ENCODE measurements at places on chromosomes 2 and 18. TPM values are rescaled to one million over a fixed set of nuclear protein-coding genes. Genes with fewer than 3 reads are reported as not detected.

DNA sequence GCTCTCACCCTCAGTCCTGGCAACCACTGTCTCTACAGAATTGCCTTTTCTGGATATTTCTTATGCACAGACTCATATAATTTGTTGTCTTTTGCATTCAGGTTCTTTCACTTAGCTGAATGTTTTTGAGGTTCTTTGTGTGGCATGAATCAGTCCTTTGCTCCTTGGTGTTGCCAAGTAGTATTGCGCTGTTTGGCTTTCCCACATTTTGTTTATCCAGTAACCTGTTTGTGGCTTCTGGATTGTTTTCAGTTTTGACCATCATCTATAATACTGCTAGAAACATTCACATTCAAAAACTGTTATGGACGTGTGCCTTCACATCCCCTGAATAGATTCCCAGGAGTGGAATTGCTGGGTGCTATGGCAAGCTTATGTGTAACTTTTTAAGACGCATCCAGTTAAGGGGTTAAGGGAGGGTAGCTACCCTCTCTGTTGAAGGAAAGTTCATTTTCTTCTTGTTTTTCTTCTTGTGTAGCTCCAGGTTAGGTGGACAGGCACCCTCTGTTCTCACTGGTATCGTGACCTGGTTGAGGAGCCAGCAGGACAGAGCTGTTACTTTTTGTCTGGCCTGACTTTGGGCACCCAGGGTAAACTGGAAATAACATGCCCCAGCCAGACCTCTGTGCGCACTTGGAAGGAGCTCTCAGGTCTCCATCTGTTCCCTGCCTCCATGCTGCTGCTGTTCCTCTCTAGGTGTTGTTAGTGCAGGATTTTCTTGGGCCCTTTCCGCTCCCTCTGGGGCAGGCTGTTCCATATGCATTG lies 29.6 kb downstream of the ARHGAP25 start:
- no peak for DNase-seq

DNA sequence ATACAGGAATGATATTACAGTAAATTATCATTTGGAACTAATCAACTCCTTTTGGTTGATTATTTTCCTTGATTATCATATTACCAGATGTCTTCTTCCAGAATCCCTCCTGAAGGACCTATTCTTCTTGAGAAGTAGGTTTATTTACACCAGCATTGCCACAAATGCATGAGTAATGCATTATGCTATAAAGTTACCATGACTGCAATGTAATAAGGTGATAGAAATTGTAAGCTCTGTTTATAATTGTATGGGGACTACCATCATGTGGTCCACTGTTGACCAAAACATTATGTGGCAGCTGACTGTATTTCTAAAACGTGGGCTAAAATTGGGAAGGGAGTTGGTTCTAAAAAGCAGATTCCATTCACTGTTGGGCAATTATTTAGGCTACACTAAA lies 602.2 kb downstream of the NYAP2 start:
- DNase-seq: no peak

DNA sequence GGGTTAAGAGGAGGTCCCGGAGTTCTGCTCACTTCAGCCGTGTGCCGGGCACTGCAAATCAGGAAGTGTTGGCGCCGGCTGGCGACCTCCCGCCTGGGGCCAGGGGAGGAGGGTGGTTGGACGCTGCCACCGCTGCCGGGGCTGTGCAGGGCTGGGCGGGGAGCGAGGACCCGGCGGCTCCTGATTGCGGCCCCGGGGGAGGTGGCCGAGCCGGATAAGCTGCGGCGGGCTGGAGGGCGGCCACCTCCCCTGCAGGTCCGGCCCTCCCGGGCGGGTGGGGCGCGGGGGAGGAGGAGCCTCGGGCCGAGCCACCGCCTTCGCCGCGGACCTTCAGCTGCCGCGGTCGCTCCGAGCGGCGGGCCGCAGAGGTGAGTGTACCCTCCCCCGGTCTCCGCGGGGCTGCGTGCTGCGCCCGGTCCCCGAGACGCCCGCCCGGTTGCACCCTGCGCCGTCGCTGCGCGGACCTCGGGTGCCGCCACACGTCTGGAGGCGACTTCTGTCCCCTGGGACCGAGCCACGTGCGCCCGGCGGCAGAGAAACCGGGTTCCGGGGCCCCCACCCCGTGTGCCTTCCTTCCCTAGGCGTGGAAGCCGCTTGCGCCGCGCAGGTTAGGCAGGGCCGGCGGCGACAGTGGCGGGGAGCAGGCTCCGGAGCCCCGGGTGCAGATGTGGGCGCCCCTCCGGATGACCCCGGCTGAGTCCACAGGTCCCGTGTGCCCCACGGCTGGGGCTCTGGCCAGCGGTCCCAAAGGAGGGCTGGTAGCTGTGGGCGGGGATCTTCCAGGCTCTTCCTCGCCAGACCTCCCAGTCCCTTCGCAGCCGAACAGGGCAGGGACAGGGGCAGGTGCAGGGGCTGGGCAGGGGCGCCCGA lies at the start of gene STEAP3:
Gene STEAP3 (plus strand): TSS at position 314 of the 870 bp plus-strand sequence. CDS start 7,179 bp downstream, outside the sequence.
- peak; percentile 85 for DNase-seq

GRCh38 chr18:9726175-9726574 lies 18.1 kb downstream of the RAB31 start:
- DNase-seq: peak; percentile 56

DNA sequence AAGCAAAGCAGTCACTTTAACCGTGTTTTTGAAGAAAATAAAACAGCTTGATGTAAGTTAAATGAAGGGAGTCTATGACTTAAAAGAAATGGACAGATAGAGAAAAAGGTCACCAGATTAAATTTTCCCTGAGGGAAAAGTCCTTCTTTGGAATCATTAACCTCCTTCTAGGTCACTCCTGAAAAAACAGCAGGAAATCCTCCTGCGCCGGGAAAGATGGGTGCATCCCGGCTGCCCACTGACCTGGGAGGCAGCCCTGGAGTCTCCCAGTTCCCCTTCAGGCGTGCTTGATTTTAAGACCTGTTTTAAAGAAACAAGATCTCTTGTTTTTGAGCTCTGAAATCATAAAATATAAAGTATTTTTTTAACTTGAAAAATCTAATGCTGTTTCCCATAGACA lies 18.4 kb upstream of the ZNF521 start:
- no peak for DNase-seq

GRCh38 chr2:25301453-25302352 lies 40.0 kb downstream of the DNMT3A start:
- DNase-seq: peak; percentile 90

DNA sequence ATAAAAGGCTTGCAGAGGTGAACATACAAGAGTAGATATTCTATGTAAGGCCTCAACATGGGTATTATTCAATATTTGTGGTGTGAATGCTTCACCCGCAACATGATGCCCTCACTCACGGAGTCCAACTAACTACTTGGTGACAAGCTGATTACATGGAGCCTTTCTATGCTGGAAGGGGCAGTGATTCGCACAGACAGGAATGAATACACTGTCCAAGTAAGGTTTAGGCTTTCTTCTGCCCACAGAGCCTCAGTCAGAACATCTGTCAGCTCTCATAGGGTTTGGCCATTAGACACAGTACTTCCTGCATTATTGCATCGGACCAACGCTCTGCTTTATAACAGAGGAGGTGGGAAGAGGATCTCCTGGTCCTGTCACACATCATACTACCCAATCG lies 80.3 kb upstream of the SLC35G4 start:
- DNase-seq: peak; percentile 50

DNA sequence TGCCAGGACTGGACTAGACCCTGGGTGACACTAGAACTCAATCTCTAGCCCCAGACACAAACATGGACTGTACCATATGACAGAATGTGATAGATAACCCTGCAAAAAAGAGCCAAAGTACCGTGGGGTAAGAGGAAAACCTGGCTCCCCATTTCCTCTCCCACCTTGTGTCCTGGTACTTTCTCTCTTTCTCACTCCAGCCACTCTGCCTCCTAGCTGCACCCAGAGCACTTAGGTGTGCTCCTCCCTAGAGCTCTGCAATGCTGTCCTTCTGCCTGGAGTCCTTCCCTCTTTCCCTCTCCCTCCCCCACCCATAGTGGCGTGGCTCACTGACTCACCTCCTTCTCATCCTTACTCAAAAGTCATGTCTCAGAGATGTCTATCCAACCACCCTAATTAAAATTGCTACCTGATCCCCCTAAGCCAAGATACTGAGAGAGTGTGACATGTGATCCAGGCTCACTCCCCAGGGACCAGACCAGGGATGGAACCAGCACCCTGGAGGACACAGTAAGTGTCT lies 171.3 kb downstream of the LOXHD1 start:
- DNase-seq: no peak

GRCh38 chr2:27379836-27380625 lies 503 bp downstream of the ZNF513 start:
- peak; percentile 60 for DNase-seq

DNA sequence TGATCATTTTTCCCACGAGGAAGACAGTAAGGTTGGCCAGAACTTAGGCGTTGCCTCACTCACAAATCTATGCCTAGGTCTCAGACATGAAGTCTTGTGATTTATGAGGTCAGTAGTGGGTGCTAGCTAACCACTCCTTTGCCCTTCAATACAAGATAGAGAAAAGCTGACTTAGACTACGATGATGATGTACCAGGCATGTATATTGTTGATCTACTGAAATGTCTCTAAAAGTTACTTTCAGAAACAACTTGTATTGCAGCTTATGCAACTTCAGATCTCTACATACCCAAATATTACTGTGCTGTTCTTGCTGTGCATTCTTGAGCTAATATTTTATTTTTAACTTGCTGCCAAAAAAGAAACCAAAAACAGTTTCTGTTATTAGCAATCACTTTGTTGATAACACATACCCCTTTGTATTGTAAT lies 30.6 kb downstream of the MAPRE2 start:
- DNase-seq: no peak

GRCh38 chr2:4219571-4219970 lies 516.2 kb downstream of the DCDC2C start:
- DNase-seq: no peak

DNA sequence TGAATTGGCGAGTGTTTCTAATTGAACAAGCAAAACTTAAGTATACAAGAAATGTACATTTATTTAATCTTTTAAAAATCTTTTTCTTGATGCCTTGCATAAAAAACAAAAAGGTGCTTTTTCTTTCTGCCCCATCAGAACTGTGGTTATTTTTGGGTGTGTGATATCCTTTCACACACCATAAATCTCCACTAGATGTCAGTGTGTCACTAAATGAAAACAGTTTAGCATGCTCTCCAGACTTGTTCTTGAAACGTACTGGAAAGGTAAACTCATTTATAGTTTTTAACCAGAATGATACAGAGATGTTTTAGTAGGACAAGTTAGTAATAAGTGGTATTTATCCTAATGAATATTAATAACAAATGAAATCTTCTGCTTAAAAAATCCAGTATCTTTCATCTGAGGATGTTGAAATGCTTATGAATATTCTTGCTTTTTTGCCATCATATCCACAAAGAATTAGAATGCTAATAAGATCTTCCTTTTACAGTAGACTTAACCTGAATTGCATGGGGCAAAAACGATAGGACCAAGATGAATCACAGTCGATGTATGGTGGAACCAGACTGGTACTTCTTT lies 96.8 kb downstream of the UBE2E3 start:
- DNase-seq: peak; percentile 67

GRCh38 chr2:105537466-105537865 lies 138.6 kb upstream of the FHL2 start:
- DNase-seq: no peak

GRCh38 chr2:240996834-240997140 lies 1.6 kb upstream of the SNED1 start:
- no peak for DNase-seq

DNA sequence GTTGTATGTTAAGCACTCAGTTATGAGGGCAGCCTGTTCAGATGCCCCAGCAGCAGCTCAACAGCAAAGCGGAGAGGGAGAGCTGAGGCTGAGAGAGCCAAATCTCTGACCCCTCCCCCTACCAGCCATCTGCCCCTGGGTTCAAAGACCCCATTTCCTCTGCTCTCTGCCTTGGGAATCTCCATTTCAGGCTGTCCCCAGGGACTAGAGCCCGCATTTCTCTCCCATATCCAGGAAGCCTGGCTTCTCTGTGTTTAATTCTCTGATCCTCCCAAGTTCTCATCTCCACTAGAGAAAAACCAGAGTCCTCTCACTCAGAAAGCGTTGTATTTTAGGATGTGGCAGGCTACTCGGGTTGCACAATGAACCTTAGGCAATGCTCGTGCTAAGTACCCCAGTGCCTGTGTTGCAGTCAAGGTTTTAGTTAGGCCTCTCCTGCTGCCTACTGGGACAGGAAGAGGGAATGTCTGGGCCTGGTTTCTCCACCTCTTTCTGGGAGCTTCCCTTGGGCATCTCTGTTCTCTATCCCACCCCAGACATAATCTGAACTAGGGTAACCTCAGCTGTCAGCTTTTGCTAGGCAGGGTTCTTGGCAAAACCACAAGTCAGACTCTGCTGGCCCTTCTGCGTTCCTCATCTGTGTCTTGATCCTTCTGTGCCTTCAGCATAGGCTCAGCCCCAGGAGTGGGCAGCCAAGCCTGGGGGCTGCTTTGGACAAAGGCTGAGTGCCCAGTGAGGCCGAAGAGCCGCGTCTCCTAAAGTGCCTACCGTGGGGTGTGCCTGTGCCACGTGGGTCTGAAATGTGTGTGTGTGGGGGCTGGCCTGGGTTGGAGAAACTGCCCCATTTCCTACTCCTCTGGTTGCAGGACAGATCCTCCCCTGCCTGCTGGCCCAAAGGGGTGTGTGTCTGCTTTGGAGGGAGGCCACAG lies 96.8 kb downstream of the STPG4 start:
- peak; percentile 85 for DNase-seq

- no peak for DNase-seq
Measured at GRCh38 chr2:229943770-229944449, 21.6 kb downstream of the FBXO36 start.

GRCh38 chr2:237884681-237885080 lies 25.3 kb downstream of the RAMP1 start:
- no peak for DNase-seq

GRCh38 chr2:147709655-147710054 lies 135.2 kb upstream of the ACVR2A start:
- no peak for DNase-seq

The ACOXL gene
- not detected for total RNA-seq

The C2orf78 gene
- not detected for total RNA-seq

The SRBD1 gene
- 17.5 TPM for total RNA-seq

The CROCC2 gene
- total RNA-seq: 0.05 TPM

The ZSWIM2 gene
- 0.16 TPM for total RNA-seq

The DSG4 gene
- not detected for total RNA-seq

The GNLY gene
- 1.4 TPM for total RNA-seq

The VSNL1 gene
- total RNA-seq: 2.1 TPM

The ATP6V1C2 gene
- not detected for total RNA-seq

The ATL2 gene
- 110 TPM for total RNA-seq

The QPCT gene
- total RNA-seq: 0.24 TPM

The TGFA gene
- 0.19 TPM for total RNA-seq

The IL1RL1 gene
- not detected for total RNA-seq

The REG3A gene
- total RNA-seq: not detected

The MIB1 gene
- 95.2 TPM for total RNA-seq

The RIT2 gene
- not detected for total RNA-seq

Measured in myocyte (in vitro differentiated cells).